Right renal pelvis (tissue), 4 donors: ENCODE measurements at places on chromosomes 1 and 21. TPM values are rescaled to one million over a fixed set of nuclear protein-coding genes. Genes with fewer than 3 reads are reported as not detected.

The RAD54L gene
- 15.4 TPM for polyA plus RNA-seq

The RNU1-4 gene
- polyA plus RNA-seq: not detected

The STK40 gene
- 45.2 TPM for polyA plus RNA-seq

The NPR1 gene
- polyA plus RNA-seq: 82.3 TPM

The LCE3E gene
- polyA plus RNA-seq: not detected

The NTMT2 gene
- polyA plus RNA-seq: not detected

The C1orf185 gene
- polyA plus RNA-seq: not detected

The RGS16 gene
- polyA plus RNA-seq: 2.4 TPM

The RABGAP1L gene
- polyA plus RNA-seq: 29.6 TPM

The ALPL gene
- polyA plus RNA-seq: 33.5 TPM

The S100A3 gene
- 0.24 TPM for polyA plus RNA-seq

The DDR2 gene
- 20.9 TPM for polyA plus RNA-seq

The STXBP3 gene
- polyA plus RNA-seq: 61.1 TPM

The COL8A2 gene
- polyA plus RNA-seq: 3.8 TPM

The DYNLT4 gene
- polyA plus RNA-seq: not detected

The LMX1A gene
- not detected for polyA plus RNA-seq

The FMO1 gene
- 185 TPM for polyA plus RNA-seq

The CACHD1 gene
- 65.1 TPM for polyA plus RNA-seq

The CCDC30 gene
- 18.2 TPM for polyA plus RNA-seq

The GPR137B gene
- 41.5 TPM for polyA plus RNA-seq

The HSD3B1 gene
- 0.89 TPM for polyA plus RNA-seq

The CFHR2 gene
- polyA plus RNA-seq: not detected

The AMY2A gene
- 0.15 TPM for polyA plus RNA-seq

The LEPROT gene
- polyA plus RNA-seq: 185 TPM

The HIVEP3 gene
- polyA plus RNA-seq: 3.9 TPM

The FCRL1 gene
- polyA plus RNA-seq: 0.20 TPM

The SYTL1 gene
- 8.2 TPM for polyA plus RNA-seq

The SLC45A3 gene
- 9.5 TPM for polyA plus RNA-seq

The TEX50 gene
- not detected for polyA plus RNA-seq

The CFH gene
- 40.7 TPM for polyA plus RNA-seq

The POFUT2 gene
- 42.1 TPM for polyA plus RNA-seq
